ENCODE measurements at places on chromosomes 12 and 14.

DNA sequence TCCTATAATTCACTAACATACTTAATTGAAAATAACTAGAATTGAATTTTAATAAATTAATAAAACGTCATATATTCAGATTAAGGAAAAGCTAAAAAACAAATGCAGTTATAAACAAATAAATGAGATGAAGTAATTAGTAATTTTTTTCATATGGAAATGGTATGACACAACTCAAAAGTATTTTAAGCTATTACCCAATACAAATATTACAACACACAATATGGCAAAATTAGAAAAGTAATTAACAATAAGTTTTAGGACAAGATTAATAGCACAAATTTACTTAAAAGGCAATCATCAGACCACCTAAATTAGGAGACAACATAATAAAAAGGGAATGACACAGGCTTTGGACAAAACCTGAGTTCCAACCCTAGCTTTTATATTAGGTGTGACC is 81.7 kb downstream of the EEA1 start:
- DNase-seq = no peak

- DNase-seq = peak; percentile 90
These were observed 794 bp downstream of the TUBA1B start for GRCh38 chr12:49130151-49131050.

DNA sequence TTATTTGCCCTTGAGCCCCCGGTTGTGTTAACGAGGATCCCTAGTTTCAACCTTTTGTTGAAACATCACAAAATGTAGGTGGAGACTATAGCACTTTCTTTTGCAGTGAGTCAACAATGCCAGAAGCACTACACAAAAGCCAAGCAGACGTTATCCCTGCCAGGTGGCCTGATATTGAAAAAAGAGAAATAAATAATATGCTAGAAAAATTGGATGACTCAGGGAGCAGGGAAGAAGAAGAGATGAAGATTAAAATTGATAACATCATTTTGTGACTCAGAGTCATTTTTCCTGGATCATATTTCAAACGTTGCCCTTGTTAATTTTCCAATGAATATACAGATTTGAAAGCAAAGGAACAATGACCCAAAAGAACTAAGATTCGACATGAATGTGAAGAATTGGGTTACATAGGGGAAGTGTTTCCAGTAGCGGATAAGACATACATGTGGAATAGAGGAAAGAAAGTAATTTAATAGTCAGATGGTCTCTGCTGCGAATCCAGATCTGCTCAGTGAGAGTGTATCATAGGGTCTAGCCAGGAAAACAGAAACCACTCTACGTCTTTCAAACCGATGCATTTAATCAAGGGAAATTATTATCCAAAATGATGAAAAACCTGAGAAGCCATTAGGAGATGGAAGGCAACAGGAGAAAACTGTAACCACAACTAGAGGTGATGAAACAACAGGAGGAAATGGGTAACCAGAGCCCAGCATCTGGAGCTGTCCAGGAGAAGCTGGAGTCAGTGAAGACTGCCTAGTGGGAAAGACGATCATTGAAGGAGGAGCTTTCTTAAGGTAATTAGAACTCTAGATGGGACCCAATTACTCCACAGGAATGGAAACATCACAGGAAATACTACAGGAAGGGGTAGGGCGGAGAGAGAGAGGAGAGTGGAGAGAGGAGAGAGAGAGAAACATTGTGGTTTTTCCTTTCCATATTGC is 57.9 kb downstream of the RERG start:
- DNase-seq = no peak

GRCh38 chr12:108696111-108696995 is 35.0 kb downstream of the CORO1C start:
- peak; percentile 88 for DNase-seq

- DNase-seq = no peak
These were observed 87.7 kb upstream of the FOXN3 start for GRCh38 chr14:89504602-89505313.

GRCh38 chr14:71175491-71175890 is 268.2 kb downstream of the PCNX1 start:
- peak; percentile 80 for DNase-seq

DNA sequence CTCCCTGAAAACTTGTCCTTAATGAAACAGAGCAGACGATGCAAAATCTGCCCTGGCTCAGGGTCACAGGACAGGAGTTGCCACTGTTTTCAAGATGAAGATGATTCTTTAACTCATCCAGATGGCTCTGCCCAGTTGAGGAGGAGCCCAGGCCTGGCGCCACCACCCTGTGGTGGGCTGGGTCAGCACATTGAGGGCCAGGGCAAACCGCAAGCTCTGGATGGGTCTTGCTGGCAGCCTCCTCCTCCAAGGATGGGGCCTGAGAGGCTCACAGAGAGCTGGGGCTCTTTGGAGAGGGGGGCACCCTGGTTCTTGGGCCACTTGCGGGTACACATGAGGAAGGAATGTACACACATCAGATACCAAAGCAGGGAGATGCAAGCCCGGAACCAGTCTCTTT is 158.2 kb downstream of the NUAK1 start:
- no peak for DNase-seq

GRCh38 chr12:12115514-12115913 is 44.8 kb downstream of the BCL2L14 start:
- no peak for DNase-seq

GRCh38 chr14:104386151-104386841 is 193.3 kb upstream of the C14orf180 start:
- DNase-seq = no peak

DNA sequence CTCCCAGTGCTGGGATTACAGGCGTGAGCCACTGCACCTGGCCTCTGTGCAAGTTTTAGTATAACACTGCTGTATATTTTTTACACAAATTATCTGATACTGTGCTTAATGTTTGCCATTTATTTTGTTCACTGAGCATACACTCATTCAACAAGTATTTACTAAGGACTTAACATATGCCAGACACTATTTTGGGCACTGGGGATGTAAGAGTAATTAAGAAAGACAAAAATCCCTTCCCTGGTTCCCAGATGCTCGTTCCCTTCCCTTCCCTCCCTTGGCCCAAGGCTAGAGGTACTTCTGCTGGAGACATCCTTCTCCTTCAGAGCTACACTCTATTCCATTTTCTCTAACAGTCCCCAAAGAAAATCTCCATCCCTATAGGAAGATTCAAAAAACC is 12.5 kb downstream of the CIT start:
- no peak for DNase-seq

GRCh38 chr12:59179231-59179630 is 258.9 kb upstream of the LRIG3 start:
- DNase-seq = no peak

DNA sequence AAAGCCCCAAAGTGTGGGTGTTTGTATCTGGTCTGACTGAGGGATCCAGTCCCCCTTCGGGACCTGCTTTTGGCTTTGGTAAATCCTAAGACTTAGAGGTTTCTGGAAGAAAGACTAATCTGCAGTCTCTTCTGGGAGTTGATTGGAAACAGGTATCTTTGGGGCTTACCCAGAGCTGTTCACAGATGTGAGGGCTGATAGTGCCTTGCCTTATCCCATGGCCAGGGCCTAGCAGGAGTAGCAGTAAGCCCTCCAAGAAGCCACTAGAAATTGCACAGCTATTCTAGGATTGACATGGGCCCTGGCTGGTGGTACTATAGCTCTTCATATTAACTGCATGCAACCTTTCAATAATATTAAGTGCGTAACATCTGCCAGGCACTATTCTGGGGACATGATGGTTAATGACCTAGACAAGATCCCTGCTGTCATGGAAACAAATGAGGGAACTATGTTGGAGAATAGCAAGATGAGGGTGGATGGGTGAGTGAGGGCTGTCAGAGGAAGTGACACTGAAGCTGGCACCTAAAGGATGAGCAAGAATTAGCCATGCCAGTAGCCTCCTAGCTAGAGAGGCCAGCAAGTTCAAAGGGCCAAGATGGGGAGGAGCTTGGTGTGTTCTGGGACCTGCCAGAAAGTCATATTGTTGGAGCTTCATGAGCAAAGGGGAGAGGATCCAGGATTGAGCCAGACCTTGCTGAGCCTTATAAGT is 71.7 kb downstream of the CRADD start:
- no peak for DNase-seq

DNA sequence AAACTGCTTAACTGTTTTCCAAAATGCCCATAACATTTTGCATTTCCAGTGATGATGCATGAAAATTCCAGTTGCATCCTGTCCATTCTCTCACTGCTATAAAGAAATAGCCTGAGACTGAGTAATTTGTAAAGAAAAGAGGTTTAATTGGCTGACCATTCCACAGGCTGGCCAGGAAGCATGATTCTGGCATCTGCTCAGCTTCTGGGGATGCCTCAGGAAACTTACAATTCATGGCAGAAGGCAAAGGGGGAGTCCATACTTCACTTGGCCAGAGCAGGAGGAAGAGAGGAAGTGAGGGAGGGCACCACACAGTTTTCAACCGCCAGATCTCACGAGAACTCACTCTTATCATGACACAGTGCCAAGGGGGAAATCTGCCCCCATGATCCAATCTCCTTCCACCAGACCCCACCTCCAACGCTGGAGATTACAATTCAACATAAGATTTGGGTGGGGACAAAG is 18.2 kb upstream of the CLEC2D start:
- DNase-seq = no peak

- DNase-seq = peak; percentile 93
These were observed 175.1 kb upstream of the ARHGAP5 start for GRCh38 chr14:31902002-31902401.

- DNase-seq = peak; percentile 53
These were observed 13.8 kb downstream of the NFKBIA start for GRCh38 chr14:35390577-35391387.

GRCh38 chr14:87566991-87567390 is 426.0 kb downstream of the GALC start:
- no peak for DNase-seq

- no peak for DNase-seq
These were observed 25.4 kb downstream of the TTC6 start for GRCh38 chr14:37620856-37621255.

- DNase-seq = peak; percentile 35
These were observed 6.8 kb downstream of the ART4 start for GRCh38 chr12:14836336-14837210.

DNA sequence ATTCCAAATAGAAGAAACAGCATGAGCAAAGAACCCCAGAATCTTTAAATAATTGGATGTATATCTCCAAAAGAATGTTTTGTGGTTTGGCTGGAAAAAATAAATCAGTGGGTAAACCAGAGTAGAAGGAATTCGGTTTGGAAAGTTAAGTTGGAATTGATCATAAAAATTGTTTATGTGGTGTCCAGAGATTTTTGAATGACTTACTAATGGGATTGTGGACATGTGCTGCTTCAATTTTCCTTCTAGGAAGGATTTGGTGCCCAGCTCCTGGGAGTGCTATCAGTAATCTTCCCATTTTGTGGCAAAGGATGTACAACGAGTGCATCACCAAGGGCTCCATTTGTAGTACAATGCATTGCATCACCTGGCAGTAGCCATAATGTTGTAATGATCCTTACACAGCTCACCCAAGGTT is 224.8 kb downstream of the SLC16A7 start:
- no peak for DNase-seq

- DNase-seq = peak; percentile 60
These were observed 376.9 kb downstream of the GALC start for GRCh38 chr14:87615822-87616679.

GRCh38 chr14:50056435-50056834 is 59.9 kb downstream of the VCPKMT start:
- no peak for DNase-seq

DNA sequence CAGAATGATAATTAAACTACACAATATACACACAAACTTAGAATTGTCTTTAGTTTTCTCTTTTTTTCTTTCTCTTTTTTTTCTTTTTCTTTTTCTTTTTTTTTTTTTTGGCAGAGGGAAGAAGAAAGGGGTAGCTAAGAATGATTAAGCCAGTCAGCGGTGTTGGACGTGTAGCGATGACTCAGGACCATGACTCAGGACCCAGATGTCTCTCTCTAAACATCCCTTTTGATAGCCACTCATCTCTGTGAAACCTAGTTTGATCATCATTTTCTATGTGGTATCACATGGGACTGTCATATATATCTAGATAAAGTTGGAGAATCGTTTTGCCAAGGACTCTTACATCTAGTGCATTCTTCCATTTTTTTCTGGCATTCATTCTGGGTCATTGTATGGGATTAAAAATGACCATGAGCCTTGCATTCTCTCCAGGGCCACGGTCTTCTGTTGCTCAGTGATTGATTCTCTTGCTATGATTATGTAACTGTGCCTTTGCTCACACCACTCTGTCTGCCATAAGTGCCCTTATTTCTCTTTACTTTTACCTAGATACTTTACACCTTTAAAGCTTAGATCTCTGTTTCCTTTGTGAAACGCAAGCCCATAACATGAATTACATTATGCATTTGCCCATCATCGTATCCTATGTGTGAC is 26.6 kb upstream of the NRXN3 start:
- peak; percentile 63 for DNase-seq

- DNase-seq = no peak
These were observed 601 bp downstream of the ZNF839 start for GRCh38 chr14:102320033-102320660.

- DNase-seq = no peak
These were observed 1.7 kb downstream of the PSMB11 start for GRCh38 chr14:23043754-23044153.

- DNase-seq = no peak
These were observed 592.9 kb upstream of the FLRT2 start for GRCh38 chr14:84937016-84937415.

- DNase-seq = no peak
These were observed 11.2 kb downstream of the CD9 start for GRCh38 chr12:6211421-6211869.

GRCh38 chr12:85369365-85370154 is 89.5 kb downstream of the ALX1 start:
- DNase-seq = no peak

DNA sequence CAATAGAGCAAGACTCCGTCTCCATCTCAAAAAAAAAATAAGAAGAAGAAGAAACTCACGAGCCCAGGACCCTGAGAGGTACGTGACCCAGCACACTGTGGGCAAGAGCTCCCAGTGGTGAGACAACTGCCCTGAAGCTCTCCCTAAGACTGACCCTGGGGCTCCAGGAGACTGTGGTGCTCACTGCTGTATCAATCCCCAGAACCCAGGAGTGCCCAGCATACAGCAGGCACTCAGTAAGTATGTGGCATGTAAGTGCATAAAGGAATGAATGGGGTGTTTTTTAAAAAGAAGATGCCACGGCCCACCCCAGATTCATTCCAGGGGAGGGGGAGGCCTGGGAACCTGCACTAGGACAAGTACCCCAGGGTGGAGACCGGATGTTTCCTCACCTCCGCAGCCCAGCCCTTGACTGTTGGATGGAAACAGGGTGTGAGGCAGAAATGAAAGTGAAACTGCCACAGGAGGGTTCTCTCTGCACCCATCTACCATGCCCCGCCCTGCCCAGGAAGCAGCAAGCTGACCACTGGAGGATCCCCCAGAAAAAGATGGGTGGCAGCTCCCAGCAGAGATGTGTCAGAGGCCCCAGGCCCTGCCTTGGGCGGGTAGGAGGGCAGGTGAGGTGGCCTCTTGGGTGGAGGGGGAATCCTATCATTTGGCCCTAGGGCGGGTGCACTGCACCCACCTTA is 12.2 kb downstream of the ITPK1 start:
- peak; percentile 54 for DNase-seq
